ENCODE measurements at places on chromosomes 11 and 22.

- no peak for DNase-seq
Measured at GRCh38 chr11:77095551-77096490, 6.8 kb upstream of the OMP start.

DNA sequence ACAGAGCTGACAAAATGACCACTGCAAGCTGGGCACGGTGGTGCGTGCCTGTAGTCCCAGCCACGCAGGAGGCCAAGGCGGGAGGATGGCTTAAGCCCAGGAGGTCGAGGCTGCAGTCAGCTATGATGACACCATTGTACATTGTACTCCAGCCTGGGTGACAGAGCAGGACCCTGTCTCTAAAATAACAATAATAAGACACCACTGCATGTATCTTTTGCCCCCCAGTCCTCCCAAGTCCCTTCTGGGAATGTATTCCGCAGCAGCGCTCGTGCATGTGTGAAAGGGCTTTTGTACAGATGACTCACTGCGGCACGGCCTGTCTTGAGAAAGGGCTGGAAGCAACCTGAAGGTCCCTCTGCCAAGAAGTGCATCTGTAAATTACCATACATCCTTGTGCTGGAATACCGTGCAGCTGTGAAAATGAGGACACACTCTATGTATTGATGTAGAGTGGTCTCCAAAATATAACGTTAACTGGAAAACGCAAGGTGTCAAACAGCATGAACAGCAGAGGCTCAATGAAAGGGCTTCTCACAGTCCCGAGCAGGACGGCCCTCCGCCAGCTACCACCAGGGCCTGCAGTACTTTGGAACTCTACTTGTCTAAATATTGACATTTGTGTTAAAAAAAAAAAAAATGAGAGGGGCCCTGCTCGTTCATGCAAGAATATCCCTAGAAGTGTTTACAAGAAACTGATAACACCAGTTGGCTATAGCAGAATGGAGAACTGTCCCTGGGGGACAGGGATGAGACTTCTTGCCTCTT, 9.0 kb upstream of the CDC42EP2 start:
- no peak for DNase-seq

DNA sequence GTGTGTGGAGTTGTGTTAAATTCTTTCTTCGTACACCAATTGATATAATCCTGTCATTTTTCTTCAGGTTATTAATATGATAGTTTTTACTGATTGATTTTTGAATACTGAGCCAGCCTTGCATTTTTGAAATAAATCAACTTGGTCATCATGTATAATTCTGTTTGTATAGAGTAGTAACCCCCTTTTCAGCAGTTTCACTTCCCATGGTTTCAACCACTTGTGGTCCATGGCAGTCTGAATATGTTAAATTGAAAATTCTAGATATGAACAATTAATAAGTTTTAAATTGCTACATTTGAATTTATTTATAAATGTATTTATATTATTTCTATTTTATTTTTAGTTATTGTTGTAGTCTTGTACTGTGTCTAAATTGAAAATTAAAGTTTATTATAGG, 32.6 kb downstream of the MS4A6A start:
- no peak for DNase-seq

DNA sequence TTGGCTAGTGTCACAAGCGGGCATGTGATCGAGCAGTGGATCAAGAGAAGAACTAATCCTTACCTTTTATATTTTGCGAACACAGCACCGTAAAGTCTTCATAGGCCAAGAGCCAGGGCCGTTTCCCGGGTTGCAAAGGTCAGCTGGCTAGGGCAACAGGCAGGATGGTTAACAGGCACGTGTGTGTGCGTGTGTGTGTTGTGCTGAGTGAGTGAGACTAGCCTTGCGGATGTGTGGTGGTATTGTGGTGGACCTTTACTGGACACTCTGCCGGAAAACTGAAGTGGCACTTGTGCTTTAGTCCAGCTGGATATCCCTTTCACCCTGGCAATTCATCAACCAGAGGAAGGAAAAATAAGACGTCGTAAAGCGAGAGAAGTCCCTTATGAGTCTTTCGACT, 176.7 kb downstream of the BCR start:
- DNase-seq: no peak

- no peak for DNase-seq
Measured at GRCh38 chr11:134270250-134270714, 5.9 kb upstream of the GLB1L3 start.

DNA sequence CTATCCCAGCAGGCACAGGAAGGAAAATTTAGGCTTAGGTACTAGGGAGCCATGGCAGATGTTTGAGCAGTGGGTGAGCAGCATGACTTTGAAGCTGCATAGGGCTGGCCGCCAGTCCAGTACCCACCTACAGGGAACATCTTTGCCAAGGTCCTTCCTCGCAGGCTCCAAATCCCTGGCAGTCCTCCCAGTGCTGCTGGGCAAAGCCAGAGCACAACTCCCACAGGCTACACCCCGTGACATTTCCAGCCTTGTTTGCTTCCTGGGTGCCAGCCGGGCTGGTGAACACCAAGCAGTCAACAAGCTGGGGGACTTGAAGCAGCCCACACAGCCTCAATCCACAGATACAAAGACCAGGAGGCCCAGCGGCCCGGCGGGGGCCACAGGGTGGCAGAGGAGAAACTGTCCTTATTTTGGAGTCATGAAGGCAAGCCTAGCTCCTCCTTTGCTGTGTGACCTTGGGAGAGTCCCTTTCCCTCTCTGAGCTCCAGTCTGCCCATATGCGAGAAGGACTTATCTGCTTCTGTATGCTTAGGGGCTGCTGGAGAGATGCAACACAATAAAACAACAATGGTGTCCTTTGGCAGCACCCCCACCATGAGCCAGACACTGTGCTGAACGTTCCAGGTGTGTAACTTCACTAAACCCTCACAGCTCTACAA, 28.0 kb downstream of the TPST2 start:
- DNase-seq: no peak

DNA sequence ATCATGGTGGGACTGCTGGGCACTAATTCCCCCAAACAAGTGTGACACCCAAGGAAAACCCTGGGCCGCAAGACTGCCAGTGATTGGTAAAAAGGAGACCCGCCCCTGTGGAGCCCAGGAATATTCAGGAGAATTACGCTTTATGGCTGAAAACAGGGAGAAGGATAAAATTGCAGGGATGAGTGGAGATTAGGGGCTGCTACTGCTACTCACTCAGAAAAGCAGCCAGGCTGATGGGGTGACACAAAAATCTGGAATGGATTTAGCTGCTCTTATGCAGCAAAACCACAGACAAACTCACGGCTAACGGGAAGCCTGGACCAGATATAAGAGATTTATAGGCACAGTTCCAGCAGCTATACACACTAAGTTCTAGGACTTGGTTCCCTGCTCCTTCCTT, 4.4 kb upstream of the FBXO3 start:
- DNase-seq: peak; percentile 37

DNA sequence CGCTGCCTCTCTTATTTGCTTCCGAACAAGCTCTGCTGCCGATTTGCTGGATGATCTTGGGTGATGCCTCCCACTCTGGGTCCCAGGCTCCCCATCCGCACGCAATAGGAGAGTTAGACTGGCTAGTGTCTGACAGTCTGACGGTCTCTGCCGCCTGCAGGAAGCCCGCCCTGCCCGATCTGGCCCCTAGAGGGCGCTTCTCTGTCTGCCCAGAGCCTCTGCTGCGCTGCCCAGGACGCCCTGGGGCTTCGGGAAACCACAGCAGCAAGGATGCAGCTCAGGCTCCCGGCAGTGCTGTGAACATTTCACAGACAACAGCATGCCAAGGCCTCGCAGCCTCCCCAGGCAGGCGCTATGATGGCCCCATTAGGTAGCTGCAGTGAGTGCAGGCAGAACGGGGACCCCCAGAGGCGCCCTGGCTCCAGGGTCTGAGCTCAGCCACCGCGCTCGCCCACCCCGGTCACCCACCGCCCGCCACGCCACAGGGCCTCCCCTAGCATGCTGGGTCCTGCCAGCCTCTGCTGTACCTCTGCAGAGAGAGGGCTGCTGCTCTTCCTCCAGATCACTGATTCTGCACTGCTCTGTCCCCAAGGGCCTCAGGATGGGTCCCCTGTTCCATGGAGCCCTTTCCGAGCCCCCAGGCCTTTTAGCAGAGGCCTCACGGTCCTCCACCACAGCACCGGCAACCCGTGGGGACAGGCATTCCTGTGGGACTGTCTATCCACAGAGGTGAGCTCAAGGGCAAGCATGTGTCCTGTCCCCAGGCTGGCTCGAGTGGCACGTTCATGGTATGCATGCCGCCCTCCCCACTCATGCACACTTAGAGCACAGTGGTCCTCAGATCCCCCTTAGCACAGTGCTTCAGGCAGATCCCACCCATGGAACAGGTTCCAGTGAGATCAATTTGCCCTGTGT, 4.3 kb upstream of the BAIAP2L2 start:
- DNase-seq: no peak

DNA sequence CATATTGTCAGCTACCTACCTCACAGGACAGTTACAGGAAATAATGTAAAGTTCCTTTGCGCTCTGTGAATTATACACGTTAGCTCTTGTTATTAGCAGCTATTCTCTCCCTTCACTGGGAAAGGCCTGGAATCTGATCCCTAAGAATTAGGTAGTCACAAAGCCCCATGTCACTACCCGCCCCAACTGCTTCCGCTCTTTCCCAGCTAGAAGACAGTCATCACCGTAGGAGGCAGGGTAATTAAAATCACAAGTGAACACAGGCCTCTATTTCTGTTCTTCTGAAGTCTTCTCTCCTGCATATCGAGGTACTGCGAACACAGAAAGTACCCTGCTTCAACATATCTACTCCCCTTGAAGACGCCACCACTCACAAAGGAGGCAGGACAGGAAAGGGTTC, 12.6 kb upstream of the AHNAK start:
- DNase-seq: no peak

Measured in NCI-H187 treated with DMSO at 0.1 percent for 48 hours (cell line).